ENCODE measurements at places on chromosomes 6 and 20. TPM values are rescaled to one million over a fixed set of nuclear protein-coding genes. Genes with fewer than 3 reads are reported as not detected.
A peak's percentile ranks its signal among the peaks of the same experiment; 100 is the strongest.

DNA sequence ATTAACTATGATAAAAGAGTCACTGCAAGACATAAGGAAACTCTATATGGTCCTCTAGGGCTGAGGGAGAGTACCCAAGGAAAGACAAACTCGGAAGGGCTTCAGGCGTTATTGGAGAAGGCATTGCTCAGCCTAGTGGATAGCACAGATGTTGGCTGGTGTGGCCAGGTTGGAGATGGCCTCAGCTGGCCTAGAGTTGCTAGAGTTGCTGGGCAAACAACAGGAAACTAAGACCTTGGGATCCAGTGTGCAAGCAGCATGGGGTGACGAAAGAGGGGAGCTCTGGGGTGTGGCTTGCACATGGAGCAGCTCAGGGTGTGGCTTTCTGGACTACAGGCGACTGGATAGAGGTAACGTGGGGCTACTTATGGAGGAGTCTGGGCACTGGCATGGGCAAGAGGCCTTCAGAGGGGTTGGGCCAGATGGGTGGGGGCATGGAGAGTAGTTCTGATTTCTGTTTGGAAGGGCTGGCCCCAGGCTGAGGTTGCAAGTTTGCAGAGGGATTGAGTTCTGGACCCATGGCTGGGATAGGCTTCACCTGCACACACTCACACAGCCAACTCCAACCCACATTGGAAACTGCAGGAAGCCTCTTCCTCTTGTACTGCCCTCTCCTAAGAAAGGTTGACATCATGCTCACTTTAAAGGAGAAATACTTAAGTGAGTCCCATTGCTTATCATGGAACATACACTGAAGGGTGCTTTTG, 5.2 kb upstream of the BPIFB6 start:
- DNase-seq: no peak

DNA sequence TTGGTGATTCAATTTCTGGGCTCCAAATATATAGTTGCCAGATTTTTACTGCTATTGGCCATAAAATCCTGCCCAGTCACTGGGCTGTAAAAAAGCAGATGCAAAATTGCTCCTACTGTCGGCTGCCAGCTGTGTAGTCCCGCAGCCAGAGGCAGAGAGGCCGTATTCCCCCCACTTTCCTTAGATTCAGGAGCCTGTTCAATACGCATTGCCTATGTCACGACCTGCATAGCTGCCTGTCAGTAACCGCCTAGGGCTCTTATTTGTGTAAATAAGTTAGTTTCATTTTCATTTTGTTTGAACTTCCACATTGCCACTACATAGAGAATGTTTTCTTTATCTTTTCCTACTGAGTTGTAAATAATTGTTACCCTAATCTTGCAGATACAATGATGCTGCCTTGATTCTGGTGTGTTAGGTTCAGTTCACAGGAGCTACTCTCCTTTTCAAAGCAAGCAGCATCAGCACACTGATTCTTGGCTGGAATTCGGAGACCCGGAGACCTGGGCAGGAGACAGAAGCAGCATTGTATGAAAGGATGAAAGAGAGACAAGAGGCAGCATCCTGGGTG, 46.0 kb upstream of the UST start:
- DNase-seq: no peak

COL11A2 gene
- total RNA-seq: 0.11 TPM

DNA sequence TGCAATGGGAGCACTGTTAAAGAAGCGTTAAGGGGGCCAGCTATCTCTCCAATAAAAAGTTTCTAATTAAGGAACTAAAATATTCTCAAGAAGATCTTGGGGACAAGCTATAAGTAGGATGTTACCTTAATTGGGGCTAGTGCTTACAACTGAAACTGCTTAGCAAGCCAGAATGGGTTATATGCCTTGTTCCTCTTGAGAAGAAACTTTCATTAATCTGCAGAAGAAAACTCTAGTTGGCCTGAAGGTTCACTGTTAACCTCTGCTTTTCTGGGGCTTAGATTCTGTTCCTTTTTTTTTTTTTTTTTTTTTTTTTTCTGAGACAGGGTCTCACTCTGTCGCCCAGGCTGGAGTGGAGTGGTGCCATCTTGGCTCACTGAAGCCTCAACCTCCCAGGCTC, 82.2 kb downstream of the BACH2 start:
- no peak for DNase-seq

DNA sequence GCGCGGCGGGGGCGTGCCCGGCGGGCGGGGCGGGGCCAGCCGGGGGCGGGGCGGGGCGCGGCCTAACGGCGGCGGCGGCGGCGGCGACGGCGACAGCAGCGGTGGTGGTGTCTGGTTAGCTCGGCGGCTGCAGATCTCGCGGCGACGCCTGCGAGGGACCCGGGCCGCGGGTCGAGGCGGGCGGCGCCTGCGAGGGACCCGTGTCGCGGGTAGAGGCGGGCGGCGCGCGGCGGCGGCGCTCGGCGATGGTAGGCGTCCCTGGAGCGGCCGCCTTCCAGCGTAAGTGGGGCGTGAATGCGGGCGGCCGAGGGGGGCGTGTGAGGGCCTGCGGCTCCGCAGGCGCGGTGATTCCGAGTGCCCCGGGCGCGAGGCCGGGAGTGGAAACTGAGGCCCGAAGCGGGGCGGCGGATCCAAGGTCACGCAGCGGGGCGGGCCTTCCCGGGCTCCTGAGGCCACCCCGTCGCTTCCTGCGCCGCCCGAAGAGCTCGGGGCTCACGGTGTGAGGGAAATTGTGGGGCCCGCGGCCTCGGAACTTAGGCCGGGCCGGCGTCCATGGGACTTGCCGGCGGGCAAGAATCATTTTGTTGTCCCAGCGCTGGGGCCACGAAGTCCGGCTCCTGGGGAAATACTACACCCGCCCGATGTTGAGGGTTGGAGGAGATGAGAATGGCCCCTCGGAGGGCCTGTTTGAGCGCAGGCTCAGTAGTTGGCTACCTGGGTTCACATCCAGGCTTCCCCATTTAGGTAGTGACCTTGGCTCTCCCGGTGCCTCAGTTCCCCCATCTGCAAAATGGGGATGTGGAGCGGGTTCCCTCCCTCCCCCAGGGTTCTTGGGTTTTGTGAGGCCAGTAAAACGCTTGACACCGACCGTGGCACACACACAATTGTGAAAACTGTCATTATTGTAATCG, at the start of gene CBFA2T2:
Gene CBFA2T2, plus strand, starts transcription at position 74 of the 911 bp plus-strand sequence. Its CDS starts 172 bp downstream, at position 246.
- peak; percentile 11 for DNase-seq

DNA sequence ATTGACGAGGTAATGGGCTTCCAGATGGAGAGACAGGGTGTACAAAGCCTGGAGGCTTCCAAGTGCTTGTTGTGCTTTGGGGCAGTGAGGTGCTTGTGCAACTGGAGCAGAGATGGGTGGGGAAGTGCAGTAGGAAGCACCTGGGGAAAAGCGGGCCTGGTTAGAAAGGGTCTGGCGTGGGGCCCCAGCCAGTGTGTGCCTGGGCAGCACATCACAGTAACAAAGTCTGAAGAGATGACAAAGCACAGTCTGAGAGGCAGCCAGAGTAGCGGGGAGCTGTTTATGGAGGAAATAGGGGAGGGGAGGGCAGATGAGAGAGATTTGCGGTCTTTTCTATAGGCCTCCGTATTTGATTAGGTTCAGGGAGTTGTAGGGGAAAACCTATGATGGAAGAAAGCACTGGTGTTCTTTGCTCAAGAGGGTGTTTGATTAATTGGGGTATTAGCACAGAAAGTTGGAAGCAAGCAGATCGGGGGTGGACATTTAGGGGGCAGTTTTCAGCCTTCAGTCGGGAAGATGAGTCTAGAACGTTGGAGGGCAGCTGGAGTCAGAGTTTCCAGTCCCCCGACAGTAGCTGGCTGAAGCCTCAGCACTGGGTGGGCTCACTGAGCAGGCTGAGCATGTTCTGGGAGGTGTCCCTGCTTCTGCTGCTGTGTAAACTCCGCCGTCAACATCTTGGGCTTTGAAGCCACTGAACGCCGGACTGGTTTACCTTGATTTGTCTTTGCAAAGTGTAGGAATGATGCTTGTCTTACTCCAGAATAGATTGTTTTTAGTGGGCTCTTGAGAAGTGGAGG, 15.5 kb upstream of the MROH8 start:
- no peak for DNase-seq

DNA sequence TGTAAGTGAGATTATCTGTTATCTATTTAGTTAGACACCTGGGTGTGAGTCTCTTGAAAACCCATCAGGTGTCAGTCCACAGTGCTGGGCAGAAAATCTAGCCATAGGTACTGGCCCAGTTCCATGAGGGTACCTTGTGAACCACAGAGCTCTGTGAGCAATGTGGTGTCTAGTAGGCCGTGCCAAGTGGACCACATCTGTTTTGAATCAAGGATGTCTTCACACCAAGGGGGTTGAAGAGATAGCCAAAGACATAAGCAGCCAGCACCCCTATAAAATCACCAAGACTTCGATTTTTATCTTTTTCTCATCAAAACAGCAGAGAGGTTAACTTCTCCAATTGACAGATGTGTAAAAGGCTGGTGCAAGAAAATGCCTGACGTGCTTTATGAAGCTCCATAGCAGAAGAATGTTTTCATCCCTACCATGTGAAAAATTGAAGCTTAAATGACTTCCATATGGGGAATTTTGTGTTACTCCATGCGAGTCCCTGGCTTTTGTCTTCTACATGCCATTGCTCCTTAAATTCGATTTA, 368.7 kb downstream of the HAO1 start:
- no peak for DNase-seq

GRCh38 chr6:41080621-41081020, 7.8 kb downstream of the NFYA start:
- no peak for DNase-seq

STMN3 gene
- 3.1 TPM for total RNA-seq

LHFPL5 gene
- total RNA-seq: not detected

DNA sequence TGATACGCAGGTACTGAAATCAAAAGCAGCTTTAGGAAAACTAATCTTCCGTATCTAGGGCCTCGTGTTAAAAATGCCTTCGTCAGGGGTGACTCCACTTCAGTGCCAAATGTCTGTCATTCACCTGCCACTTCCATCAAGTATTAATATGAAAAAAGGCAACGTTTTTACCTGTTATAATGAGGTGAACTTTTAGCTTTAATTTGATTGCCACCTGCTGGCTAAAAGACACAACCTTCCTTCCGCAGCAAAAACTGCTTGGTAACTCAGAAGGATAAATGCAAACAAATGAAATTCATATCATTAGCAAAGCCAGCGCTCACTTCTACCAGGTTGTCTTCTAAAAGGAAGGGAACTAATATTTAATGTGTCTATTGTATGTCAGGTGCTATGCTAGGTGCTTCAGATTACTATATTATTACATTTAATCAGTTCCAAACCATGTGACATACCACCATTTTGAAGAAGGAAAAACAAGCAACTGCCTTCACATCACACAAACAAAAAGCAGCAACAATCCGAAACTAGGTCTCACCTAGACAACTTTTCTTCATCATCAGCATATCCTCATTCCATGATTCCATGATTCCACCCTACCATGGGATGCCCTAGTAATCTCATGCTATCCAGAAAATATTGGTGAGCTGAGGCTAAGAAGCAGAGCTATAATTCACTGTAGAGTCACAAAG, 20.6 kb upstream of the ARHGAP18 start:
- DNase-seq: no peak

DNA sequence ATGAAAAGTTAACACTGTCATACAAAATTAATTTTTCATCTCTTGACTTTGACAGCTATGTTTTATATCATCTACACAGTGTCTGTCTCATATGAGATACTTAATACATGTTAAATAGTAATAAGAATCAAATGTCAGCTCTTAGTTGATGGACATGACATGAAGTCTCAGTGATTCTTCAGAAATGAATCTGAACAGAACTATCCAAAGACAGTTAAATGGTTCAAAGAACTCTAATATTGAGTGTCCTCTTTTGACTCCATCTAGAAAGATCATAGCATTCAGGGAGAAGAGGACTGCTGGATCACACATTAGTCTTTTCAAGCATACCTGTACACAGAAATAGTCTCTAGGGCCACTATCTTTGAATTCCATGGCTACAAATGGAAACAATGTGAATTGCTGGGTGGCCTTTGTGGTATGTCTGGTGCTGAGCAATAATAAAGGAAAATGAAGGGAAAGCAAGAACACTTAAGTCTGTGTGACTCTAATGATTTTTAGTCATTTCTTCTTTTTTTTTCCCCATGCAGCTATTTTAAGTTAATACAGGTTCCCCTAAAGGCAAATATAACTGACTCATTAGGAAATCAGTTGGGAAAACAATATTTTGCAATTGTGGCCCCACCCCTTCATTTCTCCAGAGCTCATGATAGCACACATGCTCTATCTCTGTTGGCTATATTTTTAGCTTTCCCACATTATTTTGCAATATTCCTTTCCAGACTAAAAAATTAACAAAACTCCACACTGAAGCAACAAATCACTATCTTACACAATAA, 367.5 kb downstream of the GRIK2 start:
- no peak for DNase-seq

AVP gene
- not detected for total RNA-seq

SEL1L2 gene
- not detected for total RNA-seq

DNA sequence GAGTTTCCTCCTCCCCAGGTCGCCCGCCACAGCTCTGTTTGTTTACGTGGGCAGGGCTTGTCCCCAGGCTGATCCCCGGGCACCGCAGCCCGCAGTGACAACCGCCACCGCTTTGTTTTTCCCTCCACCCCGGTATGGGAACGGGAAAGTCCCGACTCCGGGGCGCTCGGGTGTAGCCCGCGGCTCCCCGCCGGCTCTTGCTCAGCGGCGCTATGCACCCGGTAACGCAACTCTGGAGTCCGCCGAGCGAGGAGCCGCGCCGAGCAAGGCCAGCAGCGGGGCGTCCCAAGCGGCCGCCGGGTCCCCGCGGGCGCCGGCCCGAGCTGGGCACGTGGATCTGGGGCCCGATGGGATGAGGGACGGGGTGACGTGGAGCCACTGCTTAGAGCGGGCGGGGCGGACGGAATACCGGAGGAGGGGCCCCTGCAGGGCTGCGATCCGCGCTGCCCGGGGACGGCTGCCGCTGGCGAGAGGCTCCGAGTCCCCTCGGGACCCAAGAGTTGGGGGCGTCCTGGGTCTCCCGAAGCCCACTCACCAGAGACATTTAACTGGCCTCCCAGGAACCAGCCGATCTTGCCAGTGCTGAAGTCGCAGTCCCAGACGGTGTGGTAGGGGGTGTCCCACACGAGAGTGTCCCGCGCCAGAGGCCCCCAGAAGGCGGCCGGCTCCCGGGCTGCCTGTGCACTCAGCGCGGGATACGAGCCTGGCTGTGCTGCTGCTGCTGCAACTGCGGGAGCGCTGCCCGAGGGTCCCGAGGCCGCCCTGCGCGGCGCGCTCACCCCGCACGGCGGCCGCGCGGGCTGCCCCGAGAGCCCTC, 497 bp downstream of the ACSS1 start:
- DNase-seq: no peak

GRCh38 chr6:129938249-129939020, 77.3 kb upstream of the TMEM244 start:
- no peak for DNase-seq

GRCh38 chr20:63738687-63739129, 868 bp upstream of the SLC2A4RG start:
- no peak for DNase-seq

OTOR gene
- total RNA-seq: not detected

GRCh38 chr6:150788089-150788488, 77.4 kb upstream of the MTHFD1L start:
- no peak for DNase-seq
